ENCODE measurements at places on chromosomes 7 and 10.

GRCh38 chr10:123354521-123354920 is 200.3 kb downstream of the BUB3 start:
- DNase-seq, result no peak

DNA sequence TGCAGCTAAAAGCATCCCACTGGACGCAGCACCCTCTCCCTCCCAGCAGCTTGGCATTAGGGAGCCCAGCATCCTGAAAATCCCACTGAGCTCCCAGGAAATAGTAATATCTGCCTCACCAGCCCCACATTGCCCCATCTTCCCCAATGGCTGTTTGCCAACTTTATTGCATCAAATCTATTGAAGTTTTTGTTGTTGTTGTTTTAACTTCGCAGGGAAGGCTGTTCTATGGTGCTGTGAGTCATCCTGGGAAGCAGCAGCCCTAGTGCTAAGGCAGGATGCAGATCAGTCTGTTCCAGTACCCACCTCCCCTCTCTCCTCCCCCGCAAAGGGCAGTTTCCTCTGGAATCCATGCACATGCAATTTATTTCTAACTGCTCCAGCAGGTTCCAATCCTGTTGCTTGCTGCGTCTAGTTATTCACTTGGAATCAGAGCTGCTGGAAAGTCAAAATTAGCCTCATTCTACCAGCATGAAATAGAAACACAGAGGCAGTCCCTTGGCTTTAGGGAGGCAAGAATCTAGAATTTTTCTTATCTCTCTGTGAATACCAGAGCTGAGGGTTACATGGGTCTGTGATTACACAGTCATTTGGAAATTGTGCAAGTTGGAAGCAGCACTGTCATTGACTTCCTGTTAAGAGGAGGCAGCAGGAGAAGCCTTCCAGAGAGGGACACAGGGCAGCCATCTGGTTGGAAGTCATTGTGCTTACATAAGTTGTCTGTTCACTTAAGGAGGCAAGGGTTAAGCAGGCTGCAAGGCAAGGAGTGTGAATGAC is 115.9 kb upstream of the CACUL1 start:
- no peak for DNase-seq

DNA sequence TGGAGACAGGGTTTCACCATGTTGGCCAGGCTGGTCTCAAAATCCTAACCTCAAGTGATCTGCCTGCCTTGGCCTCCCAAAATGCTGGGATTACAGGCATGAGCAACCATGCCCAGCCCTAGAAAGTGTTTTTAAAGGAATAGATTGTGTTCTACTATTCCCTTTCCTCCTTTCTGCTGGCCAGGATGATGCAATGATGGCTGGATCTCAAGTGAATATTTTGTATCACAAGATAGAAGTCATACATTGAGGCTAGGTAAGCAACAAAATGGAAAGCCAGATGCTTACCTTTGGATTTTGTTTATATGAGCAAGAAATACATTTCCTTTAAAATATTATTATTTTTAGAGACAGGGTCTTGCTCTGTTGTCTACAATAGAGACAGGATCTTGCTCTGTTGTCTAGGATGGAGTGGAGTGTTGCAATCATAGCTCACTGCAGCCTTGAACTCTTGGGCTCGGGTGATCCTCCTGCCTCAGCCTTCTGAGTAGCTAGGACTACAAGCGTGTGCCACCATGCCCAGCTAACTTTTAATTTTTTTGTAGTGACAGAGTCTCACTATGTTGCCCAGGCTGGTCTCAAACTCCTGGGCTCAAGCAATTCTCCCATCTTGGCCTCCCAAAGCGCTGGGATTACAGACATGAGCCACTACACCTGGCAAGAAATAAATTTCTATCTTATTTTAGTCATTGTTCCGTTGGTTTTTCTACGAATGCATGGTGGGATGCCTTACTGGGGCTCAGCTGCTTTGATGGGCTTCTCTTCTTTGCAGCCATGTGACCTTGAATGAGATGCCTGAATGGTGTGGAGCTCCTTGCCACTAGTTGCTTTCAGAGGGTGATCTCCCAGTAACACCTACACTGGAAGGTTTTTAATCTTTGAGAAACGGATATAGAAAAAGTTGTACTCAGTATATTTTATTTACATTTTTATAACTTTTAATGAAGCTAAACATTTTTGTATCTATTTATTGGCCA is 5.8 kb upstream of the AEBP1 start:
- no peak for DNase-seq

- DNase-seq, result no peak
Measured at GRCh38 chr7:12064586-12065127, 146.4 kb upstream of the TMEM106B start.

- DNase-seq, result peak; percentile 58
Measured at GRCh38 chr7:5424749-5425506, 1.3 kb upstream of the TNRC18 start.

DNA sequence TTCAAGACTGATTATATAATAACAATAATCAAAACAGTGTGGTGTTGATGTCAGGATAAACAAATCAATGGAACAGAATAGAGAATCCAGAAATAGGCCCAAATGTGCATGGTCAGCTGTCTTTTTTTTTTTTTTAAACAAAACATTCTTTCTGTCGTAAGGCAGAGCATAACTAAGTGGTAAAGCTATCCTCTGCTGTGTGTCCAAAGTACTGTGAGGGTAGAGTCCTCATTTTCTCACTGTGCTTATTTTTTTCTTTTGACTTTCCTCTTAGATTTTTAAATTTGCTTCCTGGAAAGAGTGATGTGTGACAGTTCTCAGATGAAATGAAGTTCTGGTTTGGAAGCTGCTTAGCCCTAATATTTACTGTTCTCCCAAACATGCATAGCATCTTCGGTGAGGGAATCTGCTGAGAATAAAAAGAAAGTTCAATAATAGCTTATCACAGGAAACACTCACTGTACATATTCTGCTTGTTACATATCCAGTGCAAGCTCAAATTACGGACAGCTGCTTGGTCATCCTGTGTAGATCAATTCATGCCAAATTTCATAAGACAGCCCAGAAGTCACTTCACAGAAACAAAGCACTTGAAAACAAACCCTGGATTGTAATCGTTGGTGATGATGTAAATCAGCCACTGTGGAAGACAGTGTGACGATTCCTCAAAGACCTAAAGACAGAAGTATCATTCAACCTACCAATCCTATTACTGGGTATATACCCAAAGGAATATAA is 423.9 kb downstream of the NEBL start:
- peak; percentile 11 for DNase-seq

GRCh38 chr7:48992816-48993215 is 68.5 kb downstream of the CDC14C start:
- DNase-seq, result no peak

GRCh38 chr10:3831608-3832007 is 46.6 kb upstream of the KLF6 start:
- no peak for DNase-seq

DNA sequence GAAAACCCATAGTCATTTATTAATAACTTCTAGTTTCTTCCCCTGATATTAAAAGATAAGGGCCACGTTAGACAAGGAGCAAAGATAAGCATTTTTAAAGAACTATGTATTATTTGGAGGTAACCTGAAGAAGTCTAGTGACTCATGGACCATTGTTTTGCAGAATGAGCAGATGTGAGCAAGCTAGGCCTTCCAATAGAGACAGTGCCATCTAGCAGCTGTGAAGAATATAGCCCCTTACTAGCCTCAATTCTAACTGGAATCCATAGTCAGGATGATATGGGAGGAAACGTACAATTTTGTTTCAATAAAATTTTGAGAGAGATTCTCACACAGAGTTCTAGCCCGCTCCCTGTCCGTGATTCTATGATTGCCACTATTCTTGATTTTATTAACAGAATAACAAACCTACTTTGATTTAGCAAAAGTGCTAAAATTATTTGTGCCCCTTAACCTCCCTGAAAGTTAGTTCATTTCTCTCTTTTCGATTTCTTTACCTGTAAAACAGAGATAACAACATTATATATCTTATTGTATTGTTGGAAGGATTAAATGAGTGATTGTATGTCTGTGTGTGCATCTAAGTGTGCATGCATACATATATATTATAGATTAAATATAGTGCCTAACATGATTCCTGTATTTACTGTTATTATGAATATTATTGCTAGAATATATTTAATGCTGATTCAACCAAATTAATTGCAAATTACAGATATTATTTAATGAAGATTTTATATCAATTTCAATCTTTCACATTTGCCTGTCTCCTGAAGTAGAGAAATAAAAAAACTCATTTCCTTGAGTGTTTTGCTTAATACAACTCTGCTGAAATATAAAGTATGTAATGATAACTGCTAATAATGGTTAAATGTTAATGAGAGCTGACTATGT is 22.7 kb downstream of the FAM237B start:
- peak; percentile 31 for DNase-seq

- DNase-seq, result no peak
Measured at GRCh38 chr10:31187607-31188210, 131.3 kb upstream of the ZEB1 start.
